ENCODE measurements at places on chromosomes 2 and 18.

GRCh38 chr2:148875387-148876051 is 492 bp downstream of the KIF5C start:
- DNase-seq: no peak

GRCh38 chr2:234116010-234116409 is 65.5 kb downstream of the SPP2 start:
- no peak for DNase-seq

GRCh38 chr2:150095361-150096095 is 391.9 kb downstream of the RND3 start:
- DNase-seq: no peak

DNA sequence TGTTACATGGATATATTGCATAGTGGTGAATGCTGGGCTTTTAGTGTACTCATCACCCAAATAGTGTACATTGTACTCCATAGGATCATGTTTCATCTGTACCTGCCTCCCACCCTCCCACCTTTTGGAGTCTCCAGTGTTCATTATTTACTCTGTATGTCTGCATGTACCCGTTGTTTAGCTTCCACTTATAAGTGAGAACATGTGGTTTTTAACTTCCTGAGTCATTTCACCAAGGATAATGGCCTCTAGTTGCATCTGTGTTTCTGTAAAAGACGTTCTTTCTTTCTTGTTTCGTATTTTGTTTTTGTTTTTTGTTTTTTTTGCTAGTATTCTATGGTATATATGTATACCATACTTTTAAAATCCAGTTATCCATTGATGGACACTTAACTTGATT is 107.5 kb downstream of the MSTN start:
- no peak for DNase-seq

All from non-pigmented ciliary epithelial cell (primary cell).